ENCODE measurements at places on chromosomes 16 and 17. TPM values are rescaled to one million over a fixed set of nuclear protein-coding genes. Genes with fewer than 3 reads are reported as not detected.

- DNase-seq: no peak
Measured at GRCh38 chr17:65409381-65409780, 152.1 kb downstream of the AXIN2 start.

Gene IRX6
- total RNA-seq: not detected

DNA sequence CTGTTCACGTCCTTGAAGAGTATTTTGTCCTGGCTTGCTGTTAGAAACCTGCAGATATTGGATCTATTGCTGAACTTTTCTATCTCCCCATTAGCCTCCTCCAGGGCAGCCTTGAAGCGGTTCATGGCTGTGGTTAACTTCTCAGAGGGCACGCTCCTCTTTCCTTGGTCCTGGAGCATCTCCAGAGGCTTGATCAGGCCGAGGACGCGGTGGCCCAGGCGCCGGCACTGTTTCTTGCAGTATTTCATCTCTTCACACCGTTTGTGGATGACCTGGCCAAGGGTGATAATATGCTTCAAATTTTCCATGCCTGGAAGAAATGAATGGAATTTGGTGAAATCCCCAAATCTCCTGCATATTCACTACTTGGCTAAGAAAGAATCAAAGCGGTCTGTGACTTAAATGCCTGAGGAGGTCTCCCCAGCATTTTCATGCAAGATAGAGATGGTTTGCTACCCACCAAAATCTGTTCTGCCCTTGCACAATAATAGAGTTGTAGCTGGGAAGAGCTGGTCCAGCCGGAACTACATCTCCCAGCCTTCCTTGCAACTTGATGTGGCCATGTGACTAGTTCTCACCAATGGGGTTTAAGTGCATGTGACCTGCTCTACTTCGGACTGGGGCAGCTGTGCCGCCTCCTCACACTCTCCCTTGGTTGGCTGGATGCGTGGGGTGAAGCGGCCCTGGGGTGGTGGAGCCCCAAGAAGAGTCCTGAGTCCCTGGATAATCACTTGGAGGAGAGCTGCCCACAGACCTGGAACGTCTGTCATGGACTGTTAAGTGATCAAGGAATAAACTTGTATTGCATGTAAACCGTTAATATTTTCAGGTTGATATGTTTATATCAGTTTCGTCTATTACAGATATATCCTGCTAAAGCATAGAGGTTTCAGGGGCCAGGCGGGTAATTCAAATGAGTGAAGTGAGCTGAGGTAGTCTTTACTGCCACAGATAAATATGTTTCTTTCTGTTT, 4.9 kb downstream of the MLKL start:
- DNase-seq: peak; percentile 61

Gene PHF12
- 59.8 TPM for total RNA-seq

Gene C17orf67
- total RNA-seq: not detected

Gene CFAP97D1
- total RNA-seq: not detected

Gene TBC1D3I
- total RNA-seq: 3.0 TPM

DNA sequence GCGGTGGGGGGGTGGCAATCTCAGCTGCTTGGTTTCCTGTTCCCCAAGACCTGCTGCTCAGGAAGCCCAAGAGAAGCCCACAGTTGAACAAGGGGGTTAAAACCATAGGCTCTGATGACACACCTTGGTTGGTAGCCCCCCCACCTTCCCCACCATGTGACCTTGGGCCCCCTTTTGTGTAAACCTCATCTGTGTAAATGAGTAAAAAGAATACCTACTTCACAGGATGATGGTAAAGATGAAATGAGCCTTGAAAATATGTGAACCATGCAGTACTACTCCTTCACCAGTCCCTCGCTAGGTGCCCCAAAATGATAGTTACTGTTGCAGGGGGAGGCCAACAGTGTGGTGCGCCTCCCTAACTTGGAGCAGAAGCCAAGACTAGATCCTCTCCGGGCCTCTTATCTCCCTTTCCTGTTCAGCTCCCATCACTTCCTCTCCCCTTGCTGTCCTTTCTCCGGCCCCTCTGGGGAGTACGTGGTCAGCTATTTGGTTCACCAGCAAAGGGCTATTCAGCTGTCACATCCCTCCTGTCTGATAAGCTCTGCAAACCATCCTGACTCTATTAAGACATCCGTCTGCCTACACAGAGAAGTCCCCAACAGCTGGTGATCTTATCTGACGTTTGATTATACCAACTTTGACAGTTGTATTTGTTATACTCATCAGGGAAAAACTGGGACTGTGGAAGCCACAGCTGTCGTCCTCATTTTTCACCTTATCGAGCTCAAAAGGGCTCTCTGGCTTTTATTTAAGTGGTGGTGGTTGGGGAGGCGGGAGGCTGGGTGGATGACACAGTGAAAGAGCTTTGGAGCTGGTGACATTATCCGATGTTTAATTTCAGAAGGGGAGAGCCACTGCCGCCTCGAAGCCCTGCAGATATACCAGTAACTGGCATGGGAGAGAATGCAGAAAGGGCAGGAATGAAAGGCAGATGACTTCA, 19.9 kb downstream of the DCAKD start:
- peak; percentile 45 for DNase-seq

Gene NME2
- 245 TPM for total RNA-seq

Measured in glutamatergic neuron (in vitro differentiated cells).